ENCODE measurements at places on chromosomes 2 and 18.

- DNase-seq, result no peak
Measured at GRCh38 chr2:140639628-140640027, 1491.2 kb downstream of the LRP1B start.

DNA sequence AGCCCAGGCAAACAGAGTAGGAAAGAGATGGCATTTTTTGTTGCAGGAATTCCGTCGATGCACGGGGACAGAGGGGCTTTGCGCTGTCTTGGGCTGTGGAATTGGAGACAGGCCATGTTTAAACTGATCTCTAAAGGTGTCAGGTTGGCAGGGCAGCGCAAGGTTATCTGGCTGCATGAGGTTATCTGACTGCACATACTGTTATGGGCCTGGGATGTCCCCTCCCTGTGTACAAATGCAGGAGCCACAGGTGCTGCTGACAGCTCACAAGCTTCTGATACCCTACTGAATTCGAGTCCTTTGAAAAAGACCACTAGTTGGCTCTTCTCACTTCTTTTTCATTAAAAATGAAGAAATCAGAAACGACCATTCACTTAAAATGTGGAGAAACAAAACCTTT is 255.4 kb downstream of the PLCL1 start:
- DNase-seq, result no peak

GRCh38 chr2:175837046-175837445 is 165.0 kb downstream of the LNPK start:
- no peak for DNase-seq

DNA sequence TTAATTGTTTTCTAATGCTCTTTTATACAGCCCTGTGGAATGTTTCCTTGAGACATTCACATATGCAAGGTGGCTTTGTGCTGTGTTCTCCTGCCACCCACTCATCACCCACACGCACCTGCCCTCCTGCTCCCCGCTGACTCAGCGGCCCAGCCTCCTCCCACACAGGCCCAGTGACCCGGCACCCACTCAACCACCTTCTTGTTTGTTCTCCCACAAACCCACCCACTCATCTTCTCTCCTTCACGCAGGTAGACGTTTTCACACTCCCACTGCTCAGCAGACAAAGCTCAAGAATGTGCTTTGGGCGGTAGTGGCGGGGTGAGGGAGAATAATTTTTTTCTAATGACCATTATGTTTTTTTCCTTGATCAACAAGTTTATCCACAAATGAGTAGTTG is 28.6 kb upstream of the NEMP2 start:
- no peak for DNase-seq

GRCh38 chr2:236078297-236079255 is 89.6 kb downstream of the GBX2 start:
- DNase-seq, result no peak

DNA sequence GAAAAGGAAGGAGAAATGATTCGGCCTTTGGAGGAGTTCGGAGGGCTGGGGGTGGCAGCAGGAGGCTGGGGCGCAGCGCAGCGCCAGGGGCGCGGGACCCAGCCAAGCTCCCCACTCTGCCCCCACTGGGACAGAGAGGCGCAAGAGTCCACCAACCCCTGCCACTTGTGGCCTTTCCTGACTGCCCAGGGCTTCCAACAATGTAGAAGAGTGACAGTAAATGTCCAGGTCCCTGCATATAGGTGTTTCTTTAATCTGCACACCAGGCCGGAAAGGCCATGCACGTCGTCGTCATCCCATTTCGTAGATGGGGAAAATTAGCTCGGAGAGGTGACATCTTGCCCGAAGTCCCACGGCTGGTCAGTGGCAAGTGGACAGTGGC is 96.6 kb downstream of the INHBB start:
- DNase-seq, result no peak

DNA sequence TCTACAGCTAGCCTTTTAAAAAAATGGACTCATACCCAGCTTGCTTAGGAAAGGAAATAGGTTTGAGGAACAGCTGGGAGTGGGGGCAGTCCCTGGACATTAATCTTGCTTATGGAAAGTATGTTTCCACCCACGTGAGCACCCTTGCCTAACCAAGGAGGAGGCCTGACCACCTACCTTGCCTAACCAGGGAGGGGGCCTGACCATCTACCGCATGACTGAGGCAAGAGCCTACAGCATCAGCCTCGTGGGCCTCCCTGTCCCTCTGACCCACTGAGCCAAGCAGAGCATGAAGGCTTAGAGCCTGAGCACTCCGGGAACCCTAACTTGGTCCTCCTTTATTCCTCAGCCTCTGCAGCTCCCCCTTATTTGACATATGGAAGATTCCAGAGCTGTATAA is 20.2 kb downstream of the PRKAG3 start:
- no peak for DNase-seq

GRCh38 chr2:239275847-239276831 is 124.7 kb downstream of the HDAC4 start:
- no peak for DNase-seq

GRCh38 chr2:109164739-109165221 is 35.8 kb downstream of the SH3RF3 start:
- DNase-seq, result no peak

GRCh38 chr2:25332571-25332970 is 9.2 kb downstream of the DNMT3A start:
- DNase-seq, result no peak

- DNase-seq, result no peak
Measured at GRCh38 chr2:198762441-198762840, 695.3 kb downstream of the SATB2 start.

DNA sequence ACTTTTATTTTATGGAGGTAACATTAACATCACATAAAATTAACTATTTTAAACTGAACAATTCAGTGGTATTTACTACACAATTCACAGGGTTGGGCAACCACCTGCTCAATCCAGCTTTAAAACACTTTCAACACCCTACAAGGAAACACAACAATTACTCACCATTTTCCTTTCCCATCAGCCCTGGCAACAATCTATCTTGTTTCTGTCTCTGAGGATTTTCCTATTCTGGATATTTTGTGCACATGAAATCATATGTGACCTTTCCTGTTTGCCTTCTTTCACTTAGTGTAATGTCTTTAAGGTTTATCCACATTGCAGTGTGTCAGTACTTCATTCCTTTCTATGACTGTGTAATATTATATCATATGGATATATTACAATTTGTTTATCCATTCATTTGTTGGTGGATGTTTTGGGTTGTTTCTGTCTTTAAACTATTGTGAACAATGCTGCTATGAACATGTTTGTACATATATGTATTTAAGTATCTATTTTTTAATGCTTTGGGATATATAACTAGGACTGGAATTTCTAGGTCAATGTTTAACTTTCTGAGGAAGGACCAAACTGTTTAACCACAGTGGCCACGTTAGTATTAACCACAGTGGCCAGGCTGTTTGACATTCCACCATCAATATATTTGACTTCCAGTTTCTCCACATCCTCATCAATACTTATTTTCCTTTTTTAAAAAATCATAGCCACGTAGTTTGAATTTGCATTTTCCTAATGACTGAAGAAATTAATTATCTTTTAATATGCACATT is 72.4 kb upstream of the KIF5C start:
- DNase-seq, result no peak

DNA sequence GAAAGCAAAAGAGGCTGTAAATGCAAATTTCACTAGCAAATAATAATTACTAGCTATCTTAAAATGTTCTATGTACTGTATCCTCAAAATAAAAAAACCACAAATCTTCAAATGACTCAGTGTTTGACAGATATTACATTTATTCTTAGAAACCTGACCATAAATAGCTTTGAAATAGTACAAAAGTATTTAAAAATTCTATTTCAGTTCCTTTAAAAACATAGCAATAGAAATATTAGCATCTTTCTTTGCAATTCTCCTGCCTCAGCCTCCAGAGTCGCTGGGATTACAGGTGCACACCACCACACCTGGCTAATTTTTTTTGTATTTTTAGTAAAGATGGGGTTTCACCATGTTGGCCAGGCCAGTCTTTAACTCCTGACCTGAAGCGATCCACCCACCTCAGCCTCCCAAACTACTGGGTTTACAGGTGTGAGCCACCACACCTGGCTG is 50.6 kb downstream of the MSH6 start:
- DNase-seq, result no peak

- no peak for DNase-seq
Measured at GRCh38 chr2:73503992-73504570, 118.4 kb downstream of the ALMS1 start.

- DNase-seq, result no peak
Measured at GRCh38 chr2:201194097-201194496, 11.2 kb downstream of the CASP10 start.

DNA sequence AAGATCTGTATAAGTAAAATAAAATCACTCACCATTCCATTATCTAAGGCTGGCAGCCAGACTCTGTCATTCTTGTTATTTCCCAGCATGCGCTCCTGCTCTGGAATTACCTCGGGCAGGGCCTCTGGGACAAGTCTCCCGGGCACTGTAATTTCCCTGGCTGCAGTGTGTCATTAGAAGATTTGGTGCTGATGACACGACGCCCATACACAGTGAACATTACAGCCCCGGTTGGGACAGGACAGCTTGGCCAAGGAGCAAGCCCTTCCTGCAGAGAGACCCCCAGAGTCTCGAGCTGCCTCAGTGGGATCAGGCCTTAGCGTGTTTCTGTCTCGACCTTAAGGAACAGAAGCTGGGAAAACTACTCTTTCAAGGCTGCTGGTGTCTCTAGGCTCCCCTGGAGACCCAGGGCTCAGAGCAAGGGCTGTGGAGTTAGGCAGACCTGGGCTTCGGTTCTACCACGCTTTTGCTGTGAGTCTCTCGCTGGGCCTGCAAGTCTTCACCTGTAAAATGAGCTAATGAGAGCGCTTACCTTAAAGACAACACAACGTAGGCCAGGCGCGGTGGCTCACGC is 39.7 kb downstream of the SMAD7 start:
- DNase-seq, result no peak
